HS-5 (cell line): ENCODE measurements at places on chromosomes 4 and X.

DNA sequence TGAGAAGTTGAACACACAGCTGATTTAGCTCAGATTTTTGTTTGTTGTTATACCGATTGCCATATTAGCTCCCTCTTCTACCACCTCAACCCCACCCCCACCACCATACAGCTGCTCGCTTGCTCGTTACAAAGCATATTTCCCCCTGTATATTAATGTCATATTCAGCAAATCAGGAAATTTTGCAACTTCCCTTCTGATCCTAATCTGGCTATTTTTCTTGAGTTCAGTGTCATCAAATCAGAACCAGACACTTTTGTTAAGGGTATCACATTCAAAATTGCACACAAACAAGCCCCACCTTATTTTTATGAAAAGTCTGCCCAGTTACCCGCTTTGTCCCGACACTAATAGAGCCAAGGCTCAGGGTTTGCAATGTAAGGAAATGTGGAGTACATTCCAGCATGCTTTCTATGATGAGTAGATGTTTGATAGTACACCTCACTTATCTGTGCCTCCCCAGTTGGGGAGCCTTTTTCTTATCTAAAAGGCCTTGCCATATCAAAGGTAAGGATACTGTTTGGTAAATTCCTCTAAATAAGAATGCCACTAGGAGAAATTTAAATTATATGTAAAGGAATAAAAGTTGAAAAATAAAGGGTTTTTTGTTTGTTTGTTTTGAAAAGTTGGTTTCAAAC, 212.2 kb downstream of the CBR4 start:
- DNase-seq: no peak

- no peak for DNase-seq
These were observed 11.3 kb downstream of the APBB2 start for GRCh38 chr4:41202820-41203568.

DNA sequence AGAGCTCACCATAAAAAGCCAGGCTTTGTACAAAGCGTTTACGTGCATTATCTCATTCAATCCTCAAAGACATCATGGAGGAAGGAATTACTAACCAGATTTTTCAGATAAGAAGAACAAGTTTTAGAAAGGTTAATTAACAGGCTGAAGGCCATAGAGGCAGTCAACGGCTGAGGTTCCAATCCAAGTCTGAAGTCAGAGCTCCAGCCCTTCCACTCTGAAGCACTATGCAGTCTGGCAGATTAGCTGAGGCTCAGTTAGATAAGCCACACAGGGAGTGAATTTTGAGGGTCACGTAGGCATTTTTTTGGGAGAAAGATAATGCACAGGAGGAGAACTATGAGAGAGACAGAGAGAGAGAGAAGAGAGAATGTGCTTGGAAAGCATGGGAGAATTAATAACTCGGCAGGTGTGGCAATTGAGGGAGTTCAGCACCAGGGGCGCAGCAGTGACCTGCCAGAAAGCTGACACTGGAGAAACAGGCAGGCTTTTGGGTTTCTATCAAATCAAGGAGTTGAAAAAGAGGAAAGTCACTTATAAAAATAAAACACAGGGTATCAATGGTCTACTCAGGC, 116.5 kb upstream of the NAP1L5 start:
- no peak for DNase-seq

GRCh38 chr4:156972379-156973015, 898 bp upstream of the PDGFC start:
- DNase-seq: no peak

DNA sequence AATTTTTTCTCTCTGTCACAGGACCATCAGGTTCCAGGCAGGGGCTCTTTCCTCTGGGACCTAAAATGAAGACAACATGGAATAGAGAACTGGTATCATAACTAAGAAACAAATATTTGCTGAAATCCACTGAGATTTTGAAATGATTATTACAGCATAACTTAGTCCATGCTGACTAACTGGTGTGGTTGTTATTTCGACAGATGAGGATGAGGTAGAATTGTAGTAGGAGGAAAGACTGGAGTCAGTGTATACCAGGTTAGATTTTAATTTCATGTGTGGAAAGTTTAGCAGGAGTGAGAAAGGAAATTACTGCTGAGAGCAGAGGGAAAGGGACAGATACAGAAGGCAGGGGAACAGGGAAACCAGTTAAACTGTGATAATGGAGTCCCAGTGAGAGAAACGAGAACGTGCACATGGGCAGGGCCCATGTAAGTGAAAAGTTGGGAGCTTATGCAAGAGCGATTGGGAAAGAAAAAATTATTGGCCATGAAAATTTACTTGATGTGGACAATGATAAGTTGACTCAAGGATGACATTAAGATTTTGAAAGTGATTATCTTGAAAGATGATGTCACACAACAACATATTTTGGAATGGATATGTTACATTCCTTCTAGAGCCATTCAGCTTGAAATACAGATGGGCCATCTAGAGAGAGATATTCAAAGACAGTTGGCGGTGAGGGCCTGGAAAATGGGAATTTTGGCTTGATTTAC, 98.7 kb upstream of the DDIT4L start:
- DNase-seq: peak; percentile 60
